Activated CD8-positive, alpha-beta T cell treated with anti-CD3 and anti-CD28 coated beads, Interleukin-2, amount 10 ng/mL, durations not matched to agents 7 days and 5 days (primary cell): ENCODE measurements at places on chromosomes 5 and 9. TPM values are rescaled to one million over a fixed set of nuclear protein-coding genes. Genes with fewer than 3 reads are reported as not detected.

DNA sequence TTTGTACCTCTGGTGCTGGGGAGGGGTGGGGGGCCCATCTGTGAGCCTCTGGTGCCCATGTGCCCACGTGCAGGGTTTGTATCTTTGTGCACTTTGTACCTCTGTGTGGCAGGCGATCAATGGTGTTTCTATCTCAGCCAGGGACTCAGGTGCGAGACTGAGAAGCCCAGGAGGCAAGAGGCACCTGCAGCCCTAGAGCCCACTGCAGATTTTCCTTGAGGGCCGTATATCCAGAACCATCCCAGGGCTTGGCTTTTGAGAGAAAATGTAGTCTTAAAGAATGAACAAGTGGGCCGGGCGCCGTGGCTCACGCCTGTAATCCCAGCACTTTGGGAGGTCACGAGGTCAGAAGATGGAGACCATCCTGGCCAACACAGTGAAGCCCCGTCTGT lies 52.2 kb upstream of the KCNMB1 start:
- H3K27ac ChIP-seq: no peak overlapping the region
- peaks cover 3% of the 10 kb centered on the region for H3K4me1 ChIP-seq

DNA sequence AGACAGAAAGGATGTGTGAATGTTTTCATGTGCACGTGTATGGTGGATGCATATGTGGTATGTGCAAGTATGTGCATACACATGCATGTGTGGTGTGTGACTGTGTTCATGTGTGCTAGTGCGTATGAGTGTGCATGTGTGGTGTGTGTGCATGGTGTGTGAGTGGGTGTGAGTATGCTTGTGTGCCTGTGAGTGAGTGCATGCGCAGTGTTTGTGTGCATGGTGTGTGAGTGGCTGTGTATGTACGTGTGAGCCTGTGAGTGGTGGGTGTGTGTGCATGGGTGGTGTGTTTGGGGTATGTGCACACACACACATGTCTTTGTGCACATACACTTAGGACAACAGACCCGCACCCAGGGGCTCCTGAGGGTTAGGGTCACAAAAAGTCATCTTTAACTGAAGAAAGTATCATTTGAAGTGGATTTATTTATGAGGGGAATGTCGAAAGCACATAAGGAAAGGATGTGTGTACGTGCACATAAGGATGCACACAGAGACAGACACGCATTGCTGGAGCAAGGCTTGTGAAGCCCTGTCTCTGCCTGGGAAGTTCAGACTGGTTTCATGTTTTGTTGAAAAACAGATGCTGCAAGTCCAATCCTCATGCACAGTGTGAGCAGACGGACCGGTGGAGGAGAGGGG lies 237.0 kb downstream of the SYK start:
- H3K27ac ChIP-seq: peak overlapping the region; percentile 14
- no peak for DNase-seq
- no peaks in the 10 kb centered on the region for H3K27me3 ChIP-seq

DNA sequence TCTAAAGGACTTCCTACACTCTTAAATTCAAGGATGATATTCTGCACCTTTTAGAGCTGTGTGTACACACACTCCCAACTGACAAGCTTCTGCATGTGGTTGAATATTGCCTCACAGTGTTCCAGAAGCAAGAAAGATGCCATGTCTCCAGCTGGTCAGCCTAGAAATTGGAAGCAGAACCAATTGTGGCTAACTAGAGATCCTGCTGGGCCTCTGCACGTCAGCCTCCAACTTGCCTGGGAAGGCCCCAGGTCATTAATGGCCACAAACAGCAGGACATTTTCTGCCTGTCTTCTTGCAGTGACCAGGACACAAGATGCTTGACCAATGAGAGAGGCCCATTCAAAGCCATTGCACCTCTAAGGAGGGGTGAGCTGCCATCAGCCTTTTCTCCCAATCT lies 571.9 kb upstream of the BRINP1 start:
- H3K4me1 ChIP-seq: no peaks in the 10 kb centered on the region
- no peaks in the 10 kb centered on the region for H3K27me3 ChIP-seq

Gene FIBCD1
- not detected for total RNA-seq

Gene CA9
- 0.50 TPM for total RNA-seq

DNA sequence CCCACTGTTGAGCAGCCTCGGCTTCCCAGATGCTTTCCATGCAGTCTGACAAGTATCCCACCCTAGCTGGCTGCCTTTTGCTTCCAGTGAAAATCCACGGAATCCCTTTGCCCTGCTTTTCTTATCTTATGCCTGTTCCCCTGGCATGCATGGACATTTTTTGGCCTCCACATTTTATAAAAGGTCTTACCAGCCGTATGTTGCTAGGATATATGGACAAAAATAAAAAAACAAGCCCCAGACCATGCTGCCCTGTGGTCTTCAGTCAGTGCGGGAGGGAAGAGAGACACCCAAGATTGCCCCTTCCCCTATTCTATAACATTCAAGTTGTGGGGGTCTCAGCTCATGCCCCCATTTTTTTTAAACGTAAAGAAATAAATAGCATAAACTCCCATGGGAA lies 129.6 kb downstream of the COL23A1 start:
- no peaks in the 10 kb centered on the region for H3K4me1 ChIP-seq
- H3K36me3 ChIP-seq: no peaks in the 10 kb centered on the region
- no peak overlapping the region for H3K27ac ChIP-seq
- H3K4me3 ChIP-seq: no peak overlapping the region
- peaks cover 4% of the 10 kb centered on the region for H3K27me3 ChIP-seq

Gene ADAMTS2
- not detected for total RNA-seq

- H3K36me3 ChIP-seq: peaks cover 44% of the 10 kb centered on the region
- peaks cover 34% of the 10 kb centered on the region for H3K4me1 ChIP-seq
- DNase-seq: no peak
- no peak overlapping the region for H3K4me3 ChIP-seq
These were observed 36.0 kb downstream of the B4GALT1 start for GRCh38 chr9:33130961-33131789.

Gene PTGS1
- total RNA-seq: 0.37 TPM

GRCh38 chr5:72848474-72849428 lies 32.3 kb downstream of the TNPO1 start:
- H3K36me3 ChIP-seq: peaks cover 37% of the 10 kb centered on the region
- H3K27ac ChIP-seq: peak overlapping the region; percentile 99
- peak overlapping the region; percentile 98 for H3K4me3 ChIP-seq
- peak; percentile 62 for DNase-seq
- H3K27me3 ChIP-seq: peaks cover 2% of the 10 kb centered on the region

Gene FEM1C
- 13.6 TPM for total RNA-seq

DNA sequence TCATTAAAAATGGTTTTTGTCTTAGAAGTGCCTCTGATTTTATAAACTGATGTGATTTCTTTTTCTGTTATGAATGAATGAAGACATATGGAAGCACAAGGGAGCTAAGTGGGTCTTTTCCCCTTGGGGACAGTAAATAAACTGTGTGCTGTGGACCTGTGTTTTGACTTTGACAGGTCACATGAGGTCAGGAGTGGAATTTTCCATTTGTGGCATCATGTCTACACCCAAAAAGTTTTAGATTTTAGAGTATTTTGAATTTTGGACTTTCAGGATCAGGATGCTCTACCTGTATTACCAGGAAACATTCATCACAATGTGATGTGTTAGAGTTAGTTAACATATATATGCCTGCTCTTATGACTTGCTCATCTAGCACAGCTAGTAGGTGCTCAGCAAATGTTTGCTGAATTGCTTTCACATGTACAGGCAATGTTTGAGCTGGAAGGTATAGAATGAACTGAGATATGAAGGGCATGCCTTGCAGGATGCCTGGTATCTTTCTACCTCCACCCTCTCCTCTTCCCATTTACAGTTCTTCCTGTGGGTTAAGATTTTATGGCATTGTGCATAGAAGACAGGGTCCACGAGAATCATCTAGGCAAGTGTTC lies 73.2 kb upstream of the NR3C1 start:
- H3K36me3 ChIP-seq: no peaks in the 10 kb centered on the region
- no peak overlapping the region for H3K27ac ChIP-seq
- H3K27me3 ChIP-seq: peaks cover 2% of the 10 kb centered on the region
- no peak for DNase-seq
- no peaks in the 10 kb centered on the region for H3K4me1 ChIP-seq

DNA sequence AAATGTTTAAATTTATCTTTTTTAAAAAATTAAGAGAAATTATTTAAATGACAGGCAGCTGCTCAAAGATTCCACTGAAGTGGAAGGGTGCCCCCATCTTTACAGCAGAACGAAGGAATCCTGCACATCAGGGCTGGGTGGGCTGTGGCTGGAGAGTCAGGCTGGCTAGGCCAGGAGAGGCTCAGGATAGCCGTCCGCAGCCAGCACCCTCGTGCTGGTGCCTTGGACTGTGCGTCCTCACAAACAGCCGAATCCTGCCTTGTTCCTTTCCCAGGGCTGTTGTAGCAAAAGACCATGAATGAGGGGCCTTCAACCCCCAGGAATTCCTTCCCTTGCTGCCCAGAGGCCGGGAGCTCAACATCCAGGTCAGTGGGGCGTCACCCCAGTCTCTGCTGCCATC lies 64.6 kb upstream of the FCN1 start:
- H3K4me3 ChIP-seq: no peak overlapping the region
- H3K36me3 ChIP-seq: no peaks in the 10 kb centered on the region
- no peaks in the 10 kb centered on the region for H3K27me3 ChIP-seq
- H3K4me1 ChIP-seq: no peaks in the 10 kb centered on the region
- H3K27ac ChIP-seq: no peak overlapping the region

Gene GDNF
- not detected for total RNA-seq

GRCh38 chr5:34707451-34708107 lies 51.5 kb downstream of the RAI14 start:
- H3K4me1 ChIP-seq: no peaks in the 10 kb centered on the region
- DNase-seq: no peak
- H3K27me3 ChIP-seq: no peaks in the 10 kb centered on the region
- H3K27ac ChIP-seq: no peak overlapping the region

GRCh38 chr5:1004461-1005248 lies 3.9 kb upstream of the NKD2 start:
- H3K4me1 ChIP-seq: peaks cover 23% of the 10 kb centered on the region
- H3K27ac ChIP-seq: no peak overlapping the region
- H3K4me3 ChIP-seq: peak overlapping the region; percentile 49
- DNase-seq: peak; percentile 57
- H3K27me3 ChIP-seq: peaks cover 51% of the 10 kb centered on the region
- no peaks in the 10 kb centered on the region for H3K36me3 ChIP-seq

Gene SGCD
- not detected for total RNA-seq

DNA sequence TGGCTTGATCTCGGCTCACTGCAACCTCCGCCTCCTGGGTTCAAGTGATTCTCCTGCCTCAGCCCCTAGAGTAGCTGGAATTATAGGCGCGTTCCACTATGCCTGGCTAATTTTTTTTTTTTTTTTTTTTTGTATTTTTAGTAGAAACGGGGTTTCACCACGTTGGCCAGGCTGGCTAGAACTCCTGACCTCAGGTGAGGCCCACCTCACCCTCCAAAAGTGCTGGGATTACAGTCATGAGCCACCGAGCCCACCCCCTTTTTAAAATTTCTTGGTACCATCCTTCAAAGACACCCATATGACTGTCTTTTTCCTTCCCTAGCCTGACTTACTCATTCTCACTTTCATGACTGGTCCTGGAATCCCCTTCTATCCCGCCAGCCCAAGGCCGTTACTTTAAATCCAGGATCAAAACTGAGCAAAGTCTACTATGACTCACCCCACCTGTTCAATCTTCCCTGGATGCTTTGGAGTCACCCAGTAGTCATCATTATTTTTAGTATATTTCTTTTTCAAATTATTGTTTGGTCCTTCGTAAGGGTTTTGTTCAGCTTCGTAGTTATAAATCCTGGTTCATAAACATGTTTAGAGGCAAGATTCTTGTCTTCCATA lies 1.2 kb upstream of the TBCA start:
- no peaks in the 10 kb centered on the region for H3K27me3 ChIP-seq
- no peak for DNase-seq
- no peak overlapping the region for H3K27ac ChIP-seq
- peak overlapping the region; percentile 16 for H3K4me3 ChIP-seq

Gene HTR1A
- not detected for total RNA-seq

DNA sequence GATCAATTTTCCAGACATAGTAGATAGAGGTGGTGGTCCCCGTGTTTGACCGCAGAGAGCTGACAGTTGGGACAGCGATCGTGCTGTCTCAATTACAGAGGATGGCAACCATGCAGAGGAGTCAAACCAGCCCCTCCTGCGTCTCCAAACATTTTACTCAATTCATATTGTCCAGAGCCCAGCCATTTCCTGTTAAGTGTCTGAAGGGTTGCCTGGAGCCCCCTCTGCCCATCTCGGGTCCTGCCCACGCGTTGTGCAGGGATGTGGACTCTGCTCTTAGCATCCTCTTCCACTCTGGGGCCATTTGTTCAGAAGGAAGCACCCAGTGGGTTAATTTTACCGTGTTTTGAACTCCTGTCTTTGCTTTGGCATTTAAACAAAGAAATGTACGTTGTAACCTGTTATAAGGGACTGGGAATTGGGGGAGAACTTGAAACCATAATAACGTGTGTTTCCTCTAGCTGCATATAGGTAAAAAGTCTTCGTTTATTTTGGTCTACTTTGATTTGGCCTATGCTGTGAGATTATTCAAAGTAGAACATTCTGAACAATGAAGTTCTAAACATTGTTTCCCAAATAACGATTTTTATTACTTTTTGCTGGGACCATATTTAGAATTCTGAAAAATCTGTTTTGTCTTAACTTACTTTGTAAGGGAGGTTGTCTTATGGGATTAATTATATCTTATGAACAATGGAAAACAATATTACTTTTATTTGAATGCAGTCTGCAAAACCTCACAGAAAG lies 876 bp downstream of the EGFLAM start:
- peaks cover 2% of the 10 kb centered on the region for H3K4me1 ChIP-seq
- H3K27ac ChIP-seq: no peak overlapping the region
- DNase-seq: no peak
- H3K4me3 ChIP-seq: no peak overlapping the region

DNA sequence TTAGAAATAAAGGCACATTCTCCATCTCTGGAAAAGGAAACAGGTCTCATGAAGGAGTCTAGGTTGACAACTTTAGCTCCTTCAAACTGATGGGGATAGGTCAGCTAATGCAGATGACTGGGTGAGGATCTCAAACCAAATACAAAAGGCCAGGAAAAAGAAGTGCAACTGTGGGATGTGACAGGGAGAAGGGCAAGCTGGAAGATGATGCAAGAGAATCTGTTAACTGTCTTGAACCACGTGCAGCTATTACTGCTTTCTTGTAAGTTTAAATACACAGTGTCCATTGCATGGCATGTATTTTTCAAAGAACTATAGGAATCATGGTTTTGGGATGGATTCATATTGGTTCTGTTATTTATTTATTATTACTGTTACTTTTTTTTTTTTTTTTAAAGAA lies 331.8 kb downstream of the NDUFS4 start:
- no peak overlapping the region for H3K4me3 ChIP-seq
- peaks cover 3% of the 10 kb centered on the region for H3K4me1 ChIP-seq
- no peaks in the 10 kb centered on the region for H3K27me3 ChIP-seq
- H3K27ac ChIP-seq: no peak overlapping the region

- H3K36me3 ChIP-seq: no peaks in the 10 kb centered on the region
- no peak overlapping the region for H3K4me3 ChIP-seq
- no peaks in the 10 kb centered on the region for H3K27me3 ChIP-seq
- H3K4me1 ChIP-seq: no peaks in the 10 kb centered on the region
- no peak for DNase-seq
These were observed 29.7 kb downstream of the SMIM15 start for GRCh38 chr5:61132559-61132958.

GRCh38 chr5:133811168-133811567 lies 157.3 kb downstream of the C5orf15 start:
- H3K4me1 ChIP-seq: peaks cover 9% of the 10 kb centered on the region
- H3K27me3 ChIP-seq: peaks cover 20% of the 10 kb centered on the region
- H3K36me3 ChIP-seq: no peaks in the 10 kb centered on the region
- H3K27ac ChIP-seq: no peak overlapping the region

Gene ENTR1
- total RNA-seq: 52.8 TPM
